ENCODE measurements at places on chromosomes 2 and 18.

GRCh38 chr2:63408530-63408929 lies 179.7 kb downstream of the WDPCP start:
- DNase-seq: no peak

- DNase-seq: no peak
These were observed 34.1 kb upstream of the MC4R start for GRCh38 chr18:60406721-60407120.

- DNase-seq: no peak
These were observed 927.9 kb upstream of the ACVR2A start for GRCh38 chr2:146916914-146917313.

DNA sequence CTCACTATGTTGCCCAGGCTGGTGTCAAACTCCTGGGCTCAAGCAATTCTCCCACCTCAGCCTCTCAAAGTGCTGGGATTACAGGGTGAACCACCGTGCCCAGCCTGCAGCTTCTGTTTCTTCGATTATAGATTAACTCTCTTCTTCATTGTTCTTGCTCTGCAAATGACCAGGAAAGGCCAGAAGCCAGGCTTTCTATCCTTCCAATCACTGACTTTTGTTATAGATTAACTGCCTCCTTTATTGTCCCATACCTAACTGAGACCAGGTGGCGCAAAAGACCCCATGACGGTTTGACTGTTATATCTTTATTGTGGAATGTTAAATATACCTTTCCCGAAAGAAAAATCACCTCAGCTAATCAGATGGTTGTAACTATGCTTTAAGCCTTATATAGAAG lies 196.9 kb downstream of the MREG start:
- DNase-seq: no peak

DNA sequence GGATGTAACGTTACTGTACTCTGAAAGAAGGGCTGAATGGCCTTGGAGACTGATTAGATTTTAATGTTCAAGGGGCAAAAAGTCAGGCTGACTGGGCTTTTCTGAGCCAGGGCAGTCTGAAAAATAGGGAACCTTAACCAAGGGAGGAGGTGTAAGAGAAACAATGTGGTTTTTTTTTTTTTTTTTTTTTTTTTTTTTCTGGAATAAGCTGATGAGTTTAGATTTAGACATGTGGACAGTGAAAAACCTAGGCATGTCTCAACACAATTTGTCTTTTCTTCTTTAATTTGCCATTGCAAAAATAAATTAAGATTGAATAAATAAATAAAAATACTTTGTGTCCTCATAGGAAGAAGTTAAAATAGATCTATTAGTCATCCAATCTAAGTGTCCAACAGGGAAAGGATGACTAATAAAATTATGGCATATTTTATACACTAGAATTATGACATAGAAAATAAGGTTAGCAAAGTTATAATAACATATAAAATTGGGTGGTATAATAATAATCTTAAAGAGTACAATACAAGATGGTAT lies 237.6 kb upstream of the TRIB2 start:
- DNase-seq: no peak

- DNase-seq: no peak
These were observed 48.2 kb upstream of the FOXI3 start for GRCh38 chr2:88500691-88501090.

DNA sequence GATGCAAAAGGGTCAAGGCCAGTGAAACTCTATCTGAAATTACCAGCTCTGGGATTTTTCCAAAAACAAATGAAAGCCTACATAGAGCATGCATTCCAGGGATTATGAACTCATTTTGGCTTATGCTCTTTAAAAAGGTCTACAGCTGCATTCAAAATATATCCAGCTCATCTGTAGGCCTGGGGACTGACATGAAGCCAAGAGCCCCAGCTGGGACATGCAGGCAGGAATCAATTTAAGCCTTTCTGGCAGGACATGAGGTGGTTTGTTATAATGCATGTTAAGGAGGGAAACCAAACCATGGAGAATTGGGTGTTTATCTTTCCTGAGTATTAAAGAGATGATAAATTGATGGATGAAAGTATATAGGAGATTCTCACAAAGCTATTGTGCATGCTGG lies 164.5 kb downstream of the RBM43 start:
- no peak for DNase-seq

DNA sequence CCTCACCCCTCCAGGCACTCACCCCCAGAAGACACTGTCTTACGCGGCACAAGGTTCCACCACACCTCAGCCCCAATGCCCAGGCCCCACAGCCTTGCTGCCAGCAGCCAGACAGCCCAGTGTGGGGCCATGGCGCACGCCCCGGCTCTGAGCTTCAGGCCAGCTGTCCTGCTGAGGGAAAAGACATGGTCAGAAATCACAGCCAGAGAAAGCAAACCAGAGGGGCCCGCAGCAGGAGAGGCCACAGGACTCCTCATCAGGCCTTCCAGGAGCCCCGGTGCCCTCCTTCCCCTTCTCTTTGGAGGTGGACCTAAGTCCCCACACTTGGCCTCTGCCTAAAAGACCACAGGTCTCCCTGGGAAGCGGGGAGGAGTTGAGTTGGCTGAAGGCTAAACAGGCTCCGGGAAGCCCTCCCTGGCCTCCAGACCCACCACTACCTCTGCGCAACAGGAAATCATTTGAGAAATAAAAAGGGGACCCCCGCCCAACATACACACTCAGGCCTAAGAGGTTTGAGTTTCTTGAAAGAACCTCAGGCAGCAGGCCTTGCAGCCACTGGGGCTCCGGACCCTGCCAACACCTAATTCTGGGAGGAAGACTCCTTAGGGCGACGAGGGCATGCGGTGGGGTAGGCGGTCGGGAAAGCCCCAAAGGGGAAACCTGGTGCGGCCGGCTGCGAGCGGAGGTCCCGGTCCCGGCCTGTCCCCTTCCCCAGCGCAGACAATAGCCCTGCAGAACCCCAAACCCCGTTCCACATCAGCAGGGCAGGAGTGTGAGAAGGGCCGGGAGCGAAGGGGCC lies 1.9 kb downstream of the SEMA4C start:
- DNase-seq: no peak

DNA sequence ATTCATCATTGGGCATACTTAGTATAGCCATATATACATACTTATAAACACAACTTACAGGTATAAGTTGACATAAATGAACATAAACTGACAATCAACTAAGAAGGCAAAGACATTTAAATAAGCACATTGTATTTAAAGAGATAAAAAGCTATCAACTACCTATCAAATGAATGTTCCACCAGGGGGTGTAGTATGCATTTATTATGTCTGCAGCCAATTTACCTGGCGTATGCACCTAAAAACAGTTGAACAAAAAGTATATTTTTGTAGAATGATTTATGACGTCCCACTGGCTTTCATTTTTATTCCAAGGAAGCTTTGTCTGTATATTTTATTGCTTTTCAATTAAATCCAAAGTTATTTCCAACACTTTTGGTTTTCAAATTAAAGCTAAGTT lies 323.5 kb downstream of the AFF3 start:
- DNase-seq: no peak

- no peak for DNase-seq
These were observed 963 bp upstream of the MRPL44 start for GRCh38 chr2:223956300-223956699.

- DNase-seq: no peak
These were observed 269.6 kb downstream of the ARHGAP15 start for GRCh38 chr2:143398781-143399180.

GRCh38 chr2:196515608-196516007 lies 123.9 kb upstream of the CCDC150 start:
- no peak for DNase-seq

- DNase-seq: no peak
These were observed 94.9 kb downstream of the AGAP1 start for GRCh38 chr2:235588750-235589149.

GRCh38 chr2:760001-760400 lies 82.8 kb upstream of the TMEM18 start:
- DNase-seq: no peak

GRCh38 chr2:225937625-225938187 lies 538.2 kb downstream of the NYAP2 start:
- no peak for DNase-seq

DNA sequence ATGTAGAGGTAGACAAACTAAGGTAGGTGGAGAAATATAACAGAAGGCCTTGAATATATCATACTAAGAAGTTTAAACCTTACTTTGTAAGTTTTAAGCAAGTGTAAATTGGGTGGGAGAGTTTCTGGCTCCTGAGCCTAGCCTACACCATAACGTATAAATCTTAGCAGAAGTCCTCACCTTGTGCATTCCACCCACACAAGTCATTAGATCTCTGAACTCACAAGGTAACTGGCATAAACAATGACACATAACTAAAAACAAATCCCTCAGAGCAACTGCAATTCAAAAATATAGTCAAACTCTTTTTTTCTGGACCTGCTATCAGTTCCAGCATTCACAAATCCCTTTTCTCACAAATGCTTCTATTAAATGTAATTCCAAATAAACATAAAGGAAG lies 9.4 kb downstream of the REV1 start:
- no peak for DNase-seq

DNA sequence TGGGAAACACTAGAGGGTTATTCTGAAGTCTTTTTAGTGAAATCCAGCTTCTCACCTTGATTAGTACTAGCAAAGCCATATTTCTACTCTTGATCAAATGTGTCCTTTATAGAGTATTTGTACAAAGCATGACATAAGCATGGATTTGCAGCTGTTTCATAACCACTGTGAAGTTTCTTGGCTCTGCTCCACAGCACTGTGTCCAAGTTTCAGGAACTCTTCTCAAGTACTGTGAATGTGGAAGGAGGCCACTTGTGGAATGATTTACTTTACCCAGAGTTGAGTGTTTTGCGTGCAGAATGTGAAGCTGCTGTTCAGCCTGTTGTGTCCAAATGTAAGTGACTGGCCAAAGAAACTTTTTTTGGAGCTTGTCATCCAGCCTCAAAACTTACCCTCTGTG lies 16.2 kb upstream of the MAPRE2 start:
- DNase-seq: no peak

GRCh38 chr2:233430081-233430480 lies 75.8 kb downstream of the DGKD start:
- DNase-seq: no peak

GRCh38 chr18:60861575-60861974 lies 471.7 kb upstream of the CDH20 start:
- no peak for DNase-seq

DNA sequence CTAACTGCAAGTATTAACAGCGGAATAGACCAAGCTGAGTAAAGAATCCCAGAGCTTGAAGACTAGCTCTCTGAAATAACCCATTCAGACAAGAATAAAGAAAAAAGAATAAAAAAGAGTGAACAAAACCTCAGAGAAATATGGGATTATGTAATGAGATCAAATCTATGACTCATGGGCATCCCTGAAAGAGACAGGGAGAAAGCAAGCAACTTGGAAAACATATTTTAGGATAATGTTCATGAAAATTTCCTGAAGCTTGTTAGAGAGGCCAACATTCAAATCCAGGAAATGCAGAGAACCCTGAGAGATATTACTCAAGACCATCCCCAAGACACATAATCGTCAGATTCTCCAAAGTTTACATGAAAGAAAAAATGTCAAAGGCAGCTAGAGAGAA lies 17.3 kb downstream of the PFN4 start:
- DNase-seq: no peak

- peak; percentile 47 for DNase-seq
These were observed 8.3 kb downstream of the OSR1 start for GRCh38 chr2:19349911-19350677.

DNA sequence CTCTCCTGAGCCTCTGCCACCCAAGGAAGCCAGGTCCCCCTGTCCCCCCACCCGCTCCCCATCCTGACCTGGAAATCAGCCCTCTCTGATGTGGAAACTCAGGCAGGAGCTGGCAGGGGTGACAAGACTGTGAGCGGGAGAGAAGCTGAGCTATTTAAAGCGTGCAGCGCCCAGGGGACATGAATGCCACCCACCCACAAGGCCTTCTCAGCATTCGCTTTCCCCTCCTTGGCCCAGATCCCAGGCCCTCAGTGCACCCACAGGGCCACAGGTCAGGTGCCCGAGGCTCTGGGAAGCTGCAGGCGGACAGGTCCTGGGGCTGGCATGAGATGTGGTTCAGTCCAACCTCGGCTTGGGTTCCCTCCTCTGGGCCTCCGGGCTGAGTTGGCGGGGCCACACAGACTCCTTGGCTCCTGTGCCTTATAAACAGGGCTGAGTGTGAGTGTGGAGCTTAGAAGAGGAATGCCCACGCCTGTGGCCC lies 168.3 kb downstream of the SMAD7 start:
- DNase-seq: no peak

GRCh38 chr2:99694331-99694730 lies 204.5 kb upstream of the REV1 start:
- DNase-seq: no peak

GRCh38 chr2:182463760-182464159 lies 36.9 kb upstream of the PDE1A start:
- no peak for DNase-seq

GRCh38 chr18:78904179-78904531 lies 75.5 kb upstream of the SALL3 start:
- no peak for DNase-seq

GRCh38 chr2:10346929-10347561 lies 44.3 kb downstream of the HPCAL1 start:
- no peak for DNase-seq

DNA sequence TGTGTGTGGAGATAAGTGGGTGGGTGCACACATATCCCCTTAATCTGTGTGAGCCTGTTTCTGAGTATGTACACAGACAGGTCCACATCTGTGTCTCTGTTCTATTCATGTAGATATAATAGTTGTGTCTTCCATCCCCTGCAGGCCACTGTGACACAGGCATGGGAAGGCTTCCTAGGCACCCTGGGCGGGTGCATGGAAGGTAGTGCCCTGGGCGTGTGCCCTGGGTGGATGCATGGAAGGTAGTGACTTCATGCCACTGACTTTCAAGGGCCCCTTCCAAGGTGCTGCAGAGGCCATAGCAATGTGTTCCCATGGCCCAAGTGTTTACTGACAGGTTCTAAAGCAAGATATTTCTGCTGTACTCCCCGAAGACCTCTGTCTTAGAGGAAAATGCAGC lies 462.5 kb upstream of the HS6ST1 start:
- DNase-seq: no peak

GRCh38 chr2:216033403-216033802 lies 20.1 kb upstream of the MREG start:
- DNase-seq: no peak

DNA sequence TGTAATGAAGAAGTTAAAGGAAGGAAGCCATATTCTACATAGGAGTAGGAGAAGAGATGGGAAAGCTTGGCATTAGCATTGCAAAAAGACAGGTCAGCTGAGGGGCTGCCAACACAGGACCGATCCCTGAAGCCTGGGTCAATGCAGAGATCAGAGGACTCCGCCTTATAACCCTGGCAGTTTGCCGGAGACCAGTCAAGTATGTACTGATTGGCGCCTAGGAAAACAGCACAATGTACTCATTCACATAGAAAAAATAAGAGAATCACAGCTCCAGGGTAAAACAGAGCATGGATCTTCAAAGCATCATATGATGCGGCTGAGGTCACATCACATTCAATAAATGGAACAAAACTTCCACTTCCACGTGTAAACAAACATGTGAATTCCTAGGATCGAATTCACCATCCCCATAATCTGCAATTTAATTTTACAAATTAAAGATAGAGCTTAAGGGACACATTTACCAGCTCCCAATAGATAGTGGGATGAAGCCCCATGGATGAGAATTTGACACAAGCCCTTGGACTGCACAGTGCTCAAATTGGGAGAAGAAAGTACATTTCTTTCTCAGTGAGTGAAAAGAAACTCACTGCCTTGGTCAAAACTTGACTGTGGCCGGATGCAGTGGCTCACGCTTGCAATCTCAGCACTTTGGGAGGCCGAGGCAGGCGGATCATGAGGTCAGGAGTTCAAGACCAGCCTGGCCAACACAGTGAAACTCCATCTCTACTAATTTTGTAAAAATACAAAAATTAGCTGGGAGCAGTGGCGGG lies 135.0 kb upstream of the KLHL14 start:
- DNase-seq: no peak

- DNase-seq: no peak
These were observed 33.4 kb downstream of the GAREM1 start for GRCh38 chr18:32437100-32437834.

Data from activated CD4-positive, alpha-beta T cell treated with anti-CD3 and anti-CD28 coated beads, Interleukin-2, amount 50 U/mL, for 1 hour (primary cell).